CD4-positive, alpha-beta T cell (primary cell): ENCODE measurements at places on chromosomes 5 and 9.

GRCh38 chr9:17862629-17863028, 283.8 kb downstream of the SH3GL2 start:
- no peak for DNase-seq

DNA sequence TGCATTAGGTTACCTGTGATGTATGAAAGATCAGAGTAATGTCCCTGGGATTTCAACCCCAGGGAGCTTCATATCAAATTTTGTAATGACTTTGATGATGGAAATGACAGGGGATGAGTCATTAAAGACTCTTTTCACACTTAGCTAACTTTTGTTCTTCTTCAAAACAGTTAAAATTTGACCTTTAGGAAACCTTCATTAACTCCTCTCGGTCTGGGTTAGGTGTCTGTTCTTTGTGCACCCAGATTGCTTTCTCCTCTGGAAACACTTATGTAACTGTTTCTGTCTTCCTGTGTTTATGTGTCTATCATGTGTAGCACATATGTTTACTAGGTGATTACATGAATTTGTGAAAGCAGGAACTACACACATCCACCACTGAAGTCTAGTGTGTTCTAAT, 1.6 kb downstream of the SRFBP1 start:
- DNase-seq: no peak

- no peak for DNase-seq
Observed at GRCh38 chr9:136927343-136928271, 16.9 kb downstream of the FBXW5 start.

- DNase-seq: no peak
Observed at GRCh38 chr5:38285226-38285625, 26.9 kb downstream of the EGFLAM start.

DNA sequence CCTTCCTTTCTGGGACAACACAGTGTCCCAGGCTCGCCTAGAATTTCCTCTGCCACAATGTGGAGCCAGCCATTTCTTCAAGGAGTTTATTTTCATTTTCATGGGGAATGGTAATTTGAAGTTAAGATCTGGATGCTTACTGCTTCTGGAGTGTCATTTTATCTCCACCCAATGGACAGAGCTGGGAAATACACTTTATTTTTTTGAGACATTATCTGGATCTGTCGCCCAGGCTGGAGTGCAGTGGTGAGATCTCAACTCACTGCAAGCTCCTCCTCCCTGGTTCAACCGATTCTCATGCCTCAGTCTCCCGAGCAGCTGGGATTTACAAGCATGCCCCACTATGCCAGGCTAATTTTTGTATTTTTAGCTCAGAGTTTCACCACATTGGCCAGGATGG, 12.7 kb upstream of the THG1L start:
- DNase-seq: no peak

DNA sequence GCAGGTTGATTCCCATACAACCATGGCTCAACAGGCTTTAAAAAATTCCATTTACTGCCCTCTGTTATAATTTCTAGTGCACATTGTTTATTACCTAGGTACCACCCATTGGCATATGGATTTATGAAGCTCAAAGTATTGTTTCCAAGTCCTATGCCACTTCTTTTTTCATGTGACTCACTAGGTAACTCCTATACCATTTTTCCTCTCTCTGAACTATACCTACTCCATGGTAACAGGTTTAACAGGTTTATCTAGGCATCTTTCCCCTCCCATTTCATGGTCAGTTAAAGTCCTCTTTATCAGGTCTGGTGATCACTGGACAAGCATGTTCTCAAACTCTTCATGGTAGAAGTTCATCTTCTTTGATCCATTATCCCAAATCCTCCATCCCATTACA, 49.6 kb upstream of the ABCA1 start:
- no peak for DNase-seq

DNA sequence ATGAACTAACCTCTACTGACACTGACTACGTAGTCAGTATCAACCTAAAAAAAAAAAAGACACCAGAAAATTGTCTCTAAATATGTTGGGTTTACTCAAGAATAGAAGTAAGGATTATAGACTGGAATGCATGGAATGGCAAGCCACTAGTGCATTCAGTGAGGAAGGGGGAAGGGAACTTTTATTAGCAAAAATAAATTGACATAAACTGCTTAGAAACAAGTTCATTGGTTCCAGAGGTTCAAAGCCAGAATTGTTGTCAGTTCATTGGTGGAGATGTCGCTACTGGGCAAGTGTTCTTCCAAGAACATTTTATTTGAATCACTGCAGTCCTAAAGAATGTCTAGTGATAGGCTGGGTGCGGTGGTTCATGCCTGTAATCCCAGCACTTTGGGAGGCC, 26.1 kb upstream of the AOPEP start:
- no peak for DNase-seq

- DNase-seq: no peak
Observed at GRCh38 chr5:179738742-179739141, 6.1 kb downstream of the MAML1 start.

DNA sequence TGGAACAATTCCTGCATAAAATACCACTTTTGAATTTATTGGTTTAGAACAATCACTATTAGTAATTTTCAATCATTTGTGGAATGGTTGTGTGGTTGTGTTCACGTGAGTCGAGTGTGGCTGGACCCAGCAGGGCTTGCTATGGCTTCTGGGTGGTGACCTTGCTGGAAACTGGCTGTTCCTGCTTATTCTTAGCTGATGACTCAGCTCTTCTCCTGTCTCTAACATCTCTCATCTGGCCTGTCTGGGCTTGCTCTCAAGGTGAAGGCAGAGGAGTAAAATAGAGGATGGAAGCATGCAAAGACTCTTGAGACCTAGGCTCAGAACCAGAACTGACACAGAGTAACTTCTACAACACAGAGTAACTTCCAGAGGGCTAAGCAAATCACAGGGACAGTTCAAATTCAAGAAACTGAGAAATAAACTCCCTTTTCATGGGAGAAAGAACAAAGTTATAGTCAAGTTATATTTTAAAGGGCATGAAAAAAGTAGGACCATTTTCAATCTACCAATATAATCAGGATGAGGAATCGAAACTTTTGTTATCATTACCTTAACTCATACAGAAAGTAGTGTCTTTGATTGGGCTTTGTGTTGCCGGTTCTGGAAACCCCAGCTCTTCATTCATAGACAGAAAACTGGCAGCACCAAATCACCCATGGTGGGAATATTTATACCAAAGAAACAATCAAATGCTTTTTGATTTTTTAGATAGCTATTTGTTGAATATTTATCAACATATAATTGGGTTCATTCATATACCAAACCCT, 665.1 kb downstream of the CDH18 start:
- no peak for DNase-seq

DNA sequence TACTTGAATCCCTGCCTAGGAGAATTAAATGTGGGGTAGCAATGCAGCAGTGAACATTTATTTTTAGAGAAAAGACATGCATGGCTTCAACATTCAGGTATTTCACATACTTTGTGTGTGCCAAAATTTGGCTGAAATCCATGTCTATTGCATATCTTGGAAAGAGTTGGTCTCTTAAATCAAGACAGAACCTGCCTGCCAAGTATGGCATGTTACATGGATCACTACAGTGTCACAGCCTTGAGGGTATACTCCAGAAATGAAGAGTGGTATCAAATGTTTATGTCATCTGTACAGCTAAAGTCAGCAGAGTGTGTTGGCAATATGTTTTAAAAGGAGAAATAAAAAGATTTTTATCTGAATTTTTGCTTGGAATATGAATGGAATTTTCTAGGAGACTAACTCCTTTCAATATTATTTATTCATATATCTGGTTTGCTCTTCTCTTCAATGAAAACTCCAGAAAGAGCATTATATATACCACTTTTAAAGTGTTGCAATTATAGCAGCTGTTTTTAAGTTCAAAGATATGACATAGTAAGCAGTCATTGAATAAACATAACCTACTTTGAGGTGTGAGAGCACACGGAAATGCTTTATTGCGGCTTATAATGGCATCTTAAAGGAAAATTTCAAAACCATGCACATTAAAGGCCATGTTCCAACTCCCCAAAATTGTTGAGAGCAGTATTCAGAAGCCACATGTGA, 95.4 kb upstream of the MINAR2 start:
- no peak for DNase-seq

GRCh38 chr9:113476511-113476916, 13.0 kb downstream of the RGS3 start:
- no peak for DNase-seq

- DNase-seq: no peak
Observed at GRCh38 chr5:59665086-59665831, 228.3 kb downstream of the PDE4D start.

DNA sequence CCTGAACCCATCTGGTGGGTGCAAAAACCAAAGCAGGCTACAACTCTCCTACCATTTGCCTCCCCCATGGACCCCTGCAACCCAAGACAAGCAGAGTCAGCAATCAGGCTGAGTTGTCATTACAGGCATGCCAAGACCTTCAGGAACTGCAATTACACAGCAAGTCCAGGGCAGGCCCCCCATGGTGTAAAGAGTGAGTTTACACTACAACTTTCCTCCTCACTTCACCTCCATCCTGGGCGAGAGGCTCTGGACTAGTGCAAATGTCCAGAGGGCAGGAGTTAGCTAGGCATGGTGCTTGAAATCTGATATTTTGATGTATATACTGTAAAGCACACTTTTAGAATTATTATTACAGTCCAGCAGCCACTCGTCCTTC, 7.0 kb upstream of the P4HA2 start:
- no peak for DNase-seq

DNA sequence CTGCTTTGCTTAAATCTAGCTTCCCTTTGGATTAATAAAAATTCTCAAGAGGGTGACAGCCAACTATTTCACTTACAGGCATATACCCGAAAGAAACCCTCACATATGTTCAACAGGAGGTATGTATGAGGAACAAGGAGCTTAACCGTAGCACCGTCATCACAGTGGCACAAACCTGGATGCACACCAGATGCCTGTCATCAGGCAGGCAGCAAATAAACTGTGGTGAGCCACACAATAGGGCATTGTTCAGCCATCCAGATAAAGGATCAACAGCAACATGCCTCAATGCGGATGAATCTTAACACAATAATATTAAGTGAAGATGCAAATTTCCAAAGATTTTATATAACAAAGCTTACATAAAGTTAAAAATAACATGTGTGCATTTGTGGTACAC, 5.5 kb upstream of the TNFSF15 start:
- DNase-seq: no peak

DNA sequence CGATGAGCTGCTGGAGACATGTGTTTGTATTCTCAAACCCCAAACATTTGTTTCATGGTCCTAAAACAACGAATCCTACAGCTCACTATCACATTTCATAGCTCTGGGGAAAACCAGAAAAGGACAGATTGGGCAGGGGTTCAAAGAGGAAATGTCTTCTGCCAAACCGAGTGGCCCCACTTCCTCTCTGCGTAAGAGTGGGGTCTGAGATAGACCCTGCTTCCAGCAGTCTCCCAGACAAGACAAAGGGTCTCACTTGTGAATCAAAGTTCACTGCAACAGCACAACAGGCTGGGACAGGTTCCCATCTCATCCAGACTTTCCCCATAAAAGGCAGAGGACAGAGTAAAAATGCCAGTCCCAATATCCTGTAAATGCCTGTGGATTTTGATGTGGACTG, 276.2 kb upstream of the SLC24A2 start:
- DNase-seq: no peak

DNA sequence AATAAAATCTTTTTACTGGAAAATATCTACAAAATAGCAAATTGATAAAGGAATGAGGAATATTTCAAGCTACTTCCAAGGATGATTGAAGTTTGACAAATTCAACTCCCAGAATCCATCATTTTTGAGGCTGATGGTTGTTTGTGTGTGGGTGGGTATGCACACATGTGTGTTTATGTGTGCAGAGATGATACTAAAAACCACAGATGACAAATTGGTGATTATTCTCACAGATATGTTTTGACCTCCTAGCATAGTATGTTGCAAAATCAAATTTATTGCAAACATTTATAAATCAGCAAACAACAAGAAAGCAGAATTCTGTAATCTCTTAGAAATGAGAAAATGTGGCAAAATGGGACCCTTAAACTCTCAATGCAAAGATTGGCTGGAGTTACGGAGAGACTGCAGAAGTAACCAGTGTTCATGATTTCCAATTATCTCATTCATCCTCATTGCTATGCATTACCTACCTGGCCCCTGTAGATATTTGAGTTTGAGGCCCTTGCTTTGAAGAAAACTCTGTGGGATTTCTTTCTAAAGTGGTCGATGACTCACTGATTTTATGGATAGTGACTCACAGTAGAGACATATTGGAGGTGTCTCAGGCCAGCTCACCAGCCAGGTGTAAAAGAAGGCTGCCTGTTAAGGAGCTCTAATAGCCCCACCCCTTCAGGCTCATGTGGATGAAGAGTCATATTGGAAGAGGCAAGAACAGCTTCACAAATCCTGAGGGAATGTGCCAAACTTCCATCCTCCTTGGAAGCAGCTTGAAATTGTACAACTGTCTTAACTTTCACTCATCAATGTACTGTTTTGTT, 44.6 kb upstream of the TMC1 start:
- DNase-seq: peak; percentile 16

- DNase-seq: no peak
Observed at GRCh38 chr9:123926941-123927340, 3.0 kb downstream of the DENND1A start.

- no peak for DNase-seq
Observed at GRCh38 chr9:91813176-91813795, 136.7 kb downstream of the ROR2 start.

DNA sequence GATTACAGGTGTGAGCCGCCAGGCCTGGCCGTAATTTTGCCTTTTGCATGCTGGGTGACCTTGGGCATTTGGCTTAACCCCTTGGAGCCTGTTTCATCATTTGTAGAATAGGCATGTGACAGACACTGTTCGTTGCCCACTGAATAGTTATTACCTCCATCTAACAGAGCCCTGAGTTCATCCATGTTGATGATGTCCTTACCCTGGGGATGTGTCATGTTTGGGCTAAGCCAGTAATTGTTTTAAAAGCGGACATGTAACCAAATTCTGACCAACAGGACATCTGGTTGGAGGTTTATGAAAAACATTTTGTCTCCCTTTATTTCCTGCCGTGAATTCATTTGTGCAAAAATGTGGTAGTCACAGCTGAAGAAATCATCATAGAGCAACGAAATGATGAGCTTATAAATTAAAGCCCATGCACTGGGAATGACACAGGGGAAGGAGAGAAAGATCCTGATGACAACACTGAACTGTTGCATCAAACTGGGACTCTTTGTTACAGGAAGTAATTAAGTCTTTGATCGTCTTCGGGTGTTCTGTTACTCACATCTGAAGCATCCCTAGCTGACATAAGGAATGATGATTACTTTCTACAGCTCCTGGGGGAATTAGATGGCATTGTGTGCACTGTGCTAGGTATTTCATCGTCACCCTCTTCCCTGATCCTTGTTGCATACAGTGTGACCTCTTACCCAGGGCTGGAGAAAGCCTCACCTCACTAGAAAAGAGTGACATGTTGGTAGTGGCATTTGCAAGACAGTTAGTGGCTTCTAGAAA, 117.8 kb downstream of the FGF18 start:
- no peak for DNase-seq

DNA sequence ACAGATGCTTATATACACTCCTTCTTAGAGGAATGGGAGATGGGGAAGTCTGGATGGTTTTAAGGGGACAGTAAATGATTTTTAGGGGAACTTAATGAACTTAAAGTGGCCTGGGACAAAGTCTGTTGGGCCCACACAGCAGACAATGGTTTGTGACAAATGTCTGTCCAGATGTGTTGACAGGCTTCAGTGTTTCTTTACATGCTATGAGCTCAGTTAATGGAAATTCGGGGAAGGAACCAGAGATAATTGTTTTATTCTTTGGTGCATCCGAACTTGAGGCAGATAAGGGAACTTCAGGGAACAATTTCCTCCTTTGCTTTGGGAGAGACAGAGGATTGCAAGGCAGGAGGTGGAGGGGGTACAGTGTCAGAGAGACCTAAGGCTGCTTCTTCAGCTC, 52.3 kb downstream of the NFIB start:
- DNase-seq: no peak
